ENCODE measurements at places on chromosomes 1 and 21.

- no peak for DNase-seq
These were observed 52.5 kb downstream of the MRPL37 start for GRCh38 chr1:54252371-54252936.

DNA sequence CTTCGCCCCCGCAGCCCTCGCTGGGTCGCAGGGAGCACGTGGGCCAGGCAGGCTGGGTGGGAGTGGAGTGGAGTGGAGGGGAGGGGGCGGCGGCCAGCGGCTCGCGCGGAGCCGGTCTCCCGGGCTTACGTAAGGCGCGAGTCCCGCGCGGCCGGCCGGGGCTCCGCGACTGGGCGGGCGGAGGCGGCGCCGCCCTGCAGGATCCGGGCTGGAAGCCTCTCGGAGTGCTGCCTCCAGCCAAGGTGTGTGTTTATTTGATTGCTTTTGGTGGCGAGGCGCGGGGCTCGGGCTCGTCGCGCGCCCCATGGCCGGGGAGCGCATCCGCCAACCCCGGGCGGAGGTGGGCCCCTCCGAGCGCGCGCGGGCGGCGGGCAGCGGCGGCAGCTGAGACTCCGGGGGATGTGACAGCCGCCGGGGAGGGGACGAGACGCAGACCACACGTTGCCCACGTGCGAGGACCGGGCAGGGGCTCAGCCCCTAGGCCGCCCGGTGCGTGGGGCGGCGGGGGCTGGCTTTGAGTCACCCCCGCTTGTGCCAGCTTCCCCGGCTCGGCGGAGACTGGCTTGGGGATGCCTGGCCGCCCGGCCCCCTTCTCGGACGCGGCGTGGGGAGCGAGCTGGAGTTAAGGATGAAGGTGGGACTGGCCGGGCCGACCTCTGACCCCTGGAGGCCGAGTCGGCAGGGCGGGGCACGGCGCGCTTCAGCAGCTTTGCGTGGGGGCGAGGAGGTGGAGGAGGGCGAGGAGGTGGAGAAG lies 402 bp upstream of the AK4 start:
- DNase-seq = peak; percentile 76

- no peak for DNase-seq
These were observed 188.6 kb downstream of the ZP4 start for GRCh38 chr1:237702161-237702560.

DNA sequence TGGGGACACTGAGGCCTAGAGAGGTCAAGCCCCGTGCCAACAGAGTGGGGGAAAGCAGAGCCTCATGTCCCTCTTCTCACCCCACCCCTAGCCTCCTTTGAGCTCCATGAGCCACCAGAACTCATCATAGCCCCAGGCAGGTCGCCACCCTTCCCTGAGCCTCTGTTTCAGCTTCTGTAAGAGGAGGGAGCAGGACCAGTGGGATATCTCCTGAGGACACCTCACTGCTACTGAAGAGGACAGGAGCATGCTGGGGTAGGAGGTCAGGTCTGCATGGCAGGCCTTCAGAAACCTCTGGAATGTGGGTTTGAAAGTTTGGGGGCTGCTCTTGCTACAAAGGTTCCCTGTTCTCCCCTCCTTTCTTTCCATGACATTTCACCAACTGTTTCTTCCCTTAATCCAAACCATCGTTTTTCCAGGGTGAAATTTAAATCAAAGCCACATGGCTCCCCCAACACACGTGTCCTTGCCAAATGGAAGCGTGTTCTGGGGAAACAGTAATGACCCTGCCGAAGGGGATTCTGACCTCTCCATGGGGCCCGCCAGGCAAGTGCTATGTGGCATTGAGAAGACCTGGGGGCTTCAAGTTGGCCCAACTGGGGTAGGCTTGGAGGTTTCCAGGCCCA lies 88.1 kb upstream of the RUNX3 start:
- no peak for DNase-seq

DNA sequence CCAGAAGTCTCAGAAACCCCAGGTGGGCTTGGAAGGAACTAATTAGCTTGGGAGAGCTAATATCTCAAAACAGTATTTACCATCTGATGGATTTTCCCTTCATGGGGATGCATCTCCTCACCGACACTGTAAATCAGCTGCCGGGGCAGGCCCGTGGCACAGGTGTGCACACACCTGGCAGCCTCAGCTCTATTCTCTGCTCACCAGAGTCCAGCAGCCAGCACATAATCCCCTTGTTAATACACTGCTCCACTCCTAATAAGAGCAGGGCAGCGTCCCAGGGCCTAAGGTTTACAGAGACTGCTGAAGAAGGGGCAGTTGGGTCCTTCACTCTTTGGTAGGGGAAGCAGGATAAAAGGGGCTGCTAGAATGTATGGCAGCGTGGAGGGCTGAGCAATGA lies 200.0 kb downstream of the TOMM20 start:
- no peak for DNase-seq

DNA sequence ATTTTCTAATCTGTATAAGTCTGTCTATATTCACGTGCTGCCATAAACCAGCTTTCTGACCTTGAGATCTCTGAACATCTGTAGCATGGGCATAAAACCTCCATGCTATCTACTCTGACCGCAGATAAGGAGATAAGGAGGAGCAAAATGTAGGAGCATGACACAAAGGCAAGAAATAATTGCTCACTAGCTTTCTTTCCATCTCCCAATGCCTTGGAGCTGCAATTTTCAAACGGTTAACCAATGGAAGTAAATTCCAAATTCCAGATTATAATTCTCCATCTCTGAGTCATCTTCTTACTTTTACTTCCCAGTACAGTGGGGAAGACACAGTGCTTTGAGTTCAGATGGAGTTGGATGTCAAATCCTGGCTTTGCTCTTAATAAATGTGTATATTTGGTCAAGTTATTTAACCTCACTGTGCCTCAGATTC lies 41.6 kb downstream of the CD58 start:
- no peak for DNase-seq

GRCh38 chr1:43653893-43654292 lies 3.9 kb downstream of the KDM4A start:
- no peak for DNase-seq

DNA sequence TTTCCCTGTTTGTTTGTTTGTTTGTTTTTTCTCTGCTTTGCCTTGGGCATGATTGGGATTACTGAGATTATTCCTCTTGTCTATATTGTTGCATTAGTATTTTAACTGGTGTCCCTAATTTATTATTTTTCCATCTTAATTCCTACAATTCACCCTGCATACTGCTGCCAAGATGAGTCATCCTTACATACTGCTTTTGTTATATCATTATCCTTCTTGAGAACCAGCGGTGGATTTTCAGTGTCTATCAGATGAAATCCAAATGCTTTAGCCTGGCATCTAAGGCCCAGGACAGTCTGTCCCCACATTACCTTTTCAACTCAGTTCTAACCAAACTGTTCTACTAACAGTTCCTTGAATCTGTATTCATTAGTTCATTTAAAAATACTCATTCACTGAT lies 101.7 kb downstream of the OLFML2B start:
- no peak for DNase-seq

DNA sequence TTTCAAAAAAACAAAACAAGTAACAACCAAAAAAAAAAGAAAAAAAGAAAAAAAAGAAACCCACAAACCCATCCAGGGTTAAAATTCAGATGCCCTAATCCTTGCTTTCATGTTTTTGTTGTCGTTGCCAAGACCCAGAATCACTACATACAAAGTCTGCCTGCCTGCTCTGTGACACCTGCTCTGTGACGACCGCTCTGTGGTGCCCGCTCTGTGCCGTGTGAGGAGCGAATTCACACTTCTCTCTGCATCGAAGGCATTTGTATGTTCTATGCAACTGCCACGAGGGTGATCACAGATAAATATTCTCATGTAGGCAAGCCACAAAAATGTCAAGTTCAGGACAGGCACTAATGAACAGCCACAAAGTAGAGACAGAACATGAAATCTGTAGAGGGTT lies 178.6 kb downstream of the SLC45A1 start:
- no peak for DNase-seq

GRCh38 chr1:180217006-180217405 lies 13.1 kb upstream of the LHX4 start:
- DNase-seq = no peak

DNA sequence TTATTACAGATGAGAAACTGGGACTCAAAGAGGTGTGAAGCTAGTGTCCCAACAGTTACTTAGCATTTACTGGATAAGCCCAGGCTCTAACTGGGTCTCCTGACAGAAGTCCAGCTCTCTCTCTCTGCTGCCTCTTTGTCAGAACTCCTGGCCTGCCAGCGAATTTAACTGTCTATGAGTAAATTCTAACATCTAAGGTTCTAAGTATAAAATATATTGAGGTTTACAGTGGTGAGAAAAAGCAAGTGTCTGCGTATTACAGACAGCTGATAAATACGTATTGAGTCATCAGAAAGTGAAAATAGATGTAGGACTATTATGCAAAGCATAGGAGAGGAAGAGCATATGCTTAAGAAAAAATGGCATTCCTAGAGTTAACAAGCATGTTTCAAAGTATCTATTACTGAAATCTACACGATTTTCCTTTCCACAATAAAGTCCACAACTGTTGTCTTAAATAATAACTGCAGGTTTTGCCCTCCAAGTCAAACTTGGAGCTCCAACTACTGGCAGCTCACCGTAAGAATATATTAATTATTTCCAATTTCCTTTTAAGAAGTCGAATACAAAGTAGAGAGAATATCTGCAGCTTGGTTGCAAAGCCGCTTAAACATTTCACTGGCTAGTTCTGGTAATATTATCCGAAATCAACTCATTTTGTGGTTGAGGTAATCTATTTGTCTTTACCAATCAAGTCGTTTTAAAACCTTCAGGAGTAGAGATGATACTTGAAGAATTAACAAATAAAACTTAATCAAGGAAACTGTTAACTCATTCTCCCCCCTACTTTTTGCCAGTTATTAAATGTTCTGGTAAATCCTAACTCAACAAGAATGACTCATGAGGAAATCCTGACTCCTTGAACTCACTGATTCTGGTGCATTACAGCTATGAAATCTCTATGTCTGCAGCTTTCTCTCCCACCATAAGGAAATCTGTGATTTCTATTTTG lies 1.4 kb upstream of the RGS2 start:
- DNase-seq = no peak

DNA sequence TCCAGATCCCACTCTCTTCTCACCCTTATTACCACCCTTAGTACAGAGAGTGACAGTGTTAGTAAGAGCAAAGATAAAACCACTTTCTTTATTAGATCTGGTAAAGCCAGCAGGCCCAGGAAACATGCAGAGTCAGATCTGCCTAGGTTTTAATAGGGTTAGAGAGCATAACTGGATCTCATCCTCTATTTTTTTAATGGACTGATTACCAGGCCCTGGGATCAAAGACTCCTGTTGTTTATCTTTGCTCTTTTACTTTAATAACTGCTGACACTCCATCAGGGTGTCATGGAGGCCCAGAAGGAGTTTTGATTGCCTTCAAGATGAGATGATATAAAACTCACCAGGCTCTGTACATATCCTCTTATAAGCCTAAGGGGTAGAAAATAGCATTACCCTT lies 45.3 kb upstream of the RGS5 start:
- no peak for DNase-seq

DNA sequence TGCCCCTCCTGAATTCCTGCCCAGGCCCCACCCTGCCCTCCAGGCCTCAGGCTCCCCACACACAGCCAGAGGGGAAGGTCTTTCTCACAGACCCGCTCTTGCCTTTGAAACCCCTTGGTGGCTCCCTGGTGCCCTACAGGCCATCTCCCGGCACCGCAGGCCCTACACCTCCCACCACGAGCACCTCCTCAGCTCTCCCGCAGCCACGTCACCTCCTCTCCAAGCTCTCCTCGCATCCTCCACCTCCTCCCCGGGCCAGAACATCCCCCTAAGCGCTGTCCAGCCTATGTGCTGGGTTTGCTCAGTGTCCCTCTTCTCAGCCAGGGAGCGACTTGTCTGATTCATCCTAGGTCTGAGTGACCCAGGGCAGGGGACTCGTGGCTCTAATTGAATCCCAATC lies 66.4 kb downstream of the DMRTB1 start:
- DNase-seq = no peak

All from D341Med (cell line).